Activated naive CD4-positive, alpha-beta T cell (primary cell): ENCODE measurements at places on chromosomes 2 and 18.

GRCh38 chr2:73069855-73070642 lies 1.5 kb downstream of the SFXN5 start:
- no peak for DNase-seq

GRCh38 chr2:10316336-10316735 lies 13.6 kb downstream of the HPCAL1 start:
- no peak for DNase-seq

- DNase-seq = no peak
Measured at GRCh38 chr2:644871-645270, 32.3 kb downstream of the TMEM18 start.

- DNase-seq = no peak
Measured at GRCh38 chr2:63898839-63899238, 57.1 kb downstream of the UGP2 start.

DNA sequence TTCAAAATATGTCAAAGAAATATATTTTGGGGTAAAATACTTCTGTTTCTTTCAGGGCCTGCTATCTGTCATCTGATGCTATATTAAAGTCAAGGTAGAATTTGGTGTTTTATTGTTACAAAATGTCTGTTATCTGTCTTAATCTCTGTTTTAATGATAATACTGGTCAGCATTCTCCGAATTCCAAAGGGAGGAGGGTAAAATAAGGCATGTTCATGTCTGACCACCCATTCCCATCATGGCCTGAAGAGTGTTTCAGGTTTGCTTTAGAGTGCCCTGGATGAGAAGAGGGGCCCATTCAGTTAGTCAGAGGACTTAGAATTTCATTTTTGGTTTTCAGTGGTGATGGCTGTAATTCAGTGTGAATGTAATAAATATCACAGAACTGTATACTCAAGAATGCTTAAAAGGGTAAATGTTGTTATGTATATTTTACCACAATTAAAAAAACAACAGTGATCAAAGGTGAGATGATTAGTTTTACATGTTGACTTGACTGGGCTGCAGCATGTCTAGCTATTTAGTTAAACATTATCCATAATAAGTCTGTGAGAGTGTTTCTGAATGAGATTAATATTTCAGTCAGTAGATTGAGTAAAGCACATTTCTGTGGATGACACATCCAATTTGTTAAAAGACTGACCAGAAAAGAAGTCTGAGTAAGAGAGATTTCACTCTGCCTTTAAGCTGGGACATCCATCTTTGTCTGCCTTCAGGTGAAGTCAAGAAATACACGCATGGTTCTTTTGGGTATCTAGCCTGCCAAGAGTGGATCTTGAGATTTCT lies 467.9 kb upstream of the SYT4 start:
- no peak for DNase-seq

DNA sequence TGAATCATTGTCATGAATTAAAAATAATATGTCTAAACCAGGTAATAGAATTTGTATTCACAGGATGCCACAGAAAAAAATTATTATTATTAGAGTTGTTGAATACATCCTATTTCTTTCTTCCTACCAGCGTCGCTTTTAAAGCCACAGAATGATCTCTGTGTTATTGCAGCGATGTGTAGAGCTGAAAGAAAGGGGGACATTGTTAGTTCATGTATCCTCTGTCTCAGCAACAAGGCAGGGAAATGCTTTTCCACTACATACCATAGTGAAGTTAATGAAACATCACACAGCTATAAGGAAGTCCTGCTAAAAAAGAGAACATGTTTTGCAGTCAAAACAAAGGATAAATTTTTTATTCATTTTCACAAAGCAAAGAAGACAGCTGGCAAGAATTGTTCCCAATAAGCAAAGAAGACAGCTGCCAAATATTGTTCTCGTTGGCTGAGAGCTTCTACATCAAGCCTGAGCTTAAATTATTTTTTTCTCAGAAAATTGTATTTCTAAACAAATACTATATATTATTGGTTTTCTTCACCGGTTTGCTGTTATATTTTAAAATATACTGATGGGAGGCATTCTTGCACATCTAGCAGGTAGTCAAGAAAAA lies 1234.4 kb downstream of the SUCLG1 start:
- DNase-seq = no peak

DNA sequence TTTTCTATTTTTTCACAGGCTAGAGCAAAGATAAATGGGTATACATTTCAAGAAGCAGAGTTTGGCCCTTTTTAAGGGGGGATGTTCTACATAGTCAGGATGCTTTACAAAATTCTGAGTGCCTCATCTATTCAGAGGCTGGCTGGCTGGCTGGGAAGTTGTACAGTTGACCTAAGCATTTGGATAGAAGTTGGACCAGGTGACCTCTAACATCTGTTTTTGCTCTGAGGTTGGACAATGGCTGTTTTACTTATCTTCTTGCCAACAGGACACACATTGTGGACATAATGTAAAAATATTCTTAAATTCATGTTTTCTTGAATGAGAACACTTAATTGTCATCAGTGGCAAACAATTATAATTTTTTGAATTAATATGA lies 205.4 kb downstream of the PTPRM start:
- DNase-seq = no peak

DNA sequence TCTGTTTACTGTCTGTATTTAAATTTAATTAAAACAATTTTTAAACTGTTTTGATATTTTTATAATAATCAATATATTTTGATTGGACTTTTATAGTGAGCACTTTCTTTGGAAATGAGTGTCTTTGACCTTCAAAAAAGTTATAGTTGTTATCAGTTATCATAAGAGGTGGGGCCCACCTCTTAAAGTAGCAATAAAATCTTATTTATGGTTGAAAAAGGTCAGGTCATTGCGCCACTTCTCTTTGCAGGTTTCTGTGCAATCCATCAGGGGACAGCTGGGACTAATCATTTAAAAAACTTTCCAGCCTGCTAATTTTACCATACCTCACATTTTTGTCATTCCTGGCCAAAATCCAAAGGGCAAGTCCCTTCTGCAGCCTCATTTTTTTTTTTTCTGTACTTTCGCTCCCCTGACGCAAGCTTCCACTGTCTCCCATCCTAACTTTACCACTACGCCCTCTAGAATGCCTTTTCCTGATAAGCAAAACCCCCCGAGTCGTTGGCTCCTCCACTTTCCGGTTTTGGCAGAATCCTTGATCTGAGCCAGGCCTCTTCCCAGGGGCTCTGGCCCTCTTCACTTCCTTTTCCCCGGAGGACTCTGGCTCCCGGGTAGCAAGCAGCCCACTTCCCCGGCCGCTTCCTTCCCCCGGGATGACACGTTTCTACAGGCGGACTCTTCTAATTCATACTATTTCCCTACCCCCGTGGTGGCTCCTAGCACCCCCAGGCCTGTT lies 1.1 kb upstream of the SEH1L start:
- no peak for DNase-seq

DNA sequence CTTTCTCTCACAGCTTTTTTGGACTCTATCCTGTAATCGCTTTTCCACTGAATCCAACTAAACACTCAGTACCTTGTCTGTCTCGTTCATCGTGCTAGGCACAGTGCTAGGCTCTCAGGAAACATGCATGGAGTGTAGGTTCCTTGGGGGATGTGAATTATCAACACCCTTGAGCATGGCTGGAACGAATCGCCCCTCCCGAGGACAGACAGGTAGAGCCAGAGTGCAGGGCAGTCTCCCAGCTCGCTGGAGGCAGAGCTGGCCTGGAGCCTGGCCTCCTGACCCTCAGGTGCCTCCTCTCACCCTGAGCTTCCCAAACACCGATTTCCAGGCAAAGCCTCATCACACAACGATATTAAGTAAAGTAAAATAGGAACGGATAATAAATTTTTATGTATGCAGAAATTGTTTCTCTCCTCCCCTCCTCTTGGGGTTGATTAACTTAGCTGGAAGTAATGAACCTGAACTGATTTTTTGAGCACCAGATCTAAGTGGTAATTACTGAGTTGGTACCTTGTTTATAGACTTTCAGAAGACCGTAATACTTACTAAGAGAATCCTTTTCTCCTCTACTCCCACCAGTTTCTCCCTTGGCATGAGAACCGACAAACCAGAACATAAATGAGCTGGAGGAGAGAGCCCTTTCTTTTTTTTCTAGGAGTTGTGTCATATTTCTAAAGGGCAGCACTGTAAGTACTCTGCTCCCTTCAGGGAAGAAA lies 90.5 kb downstream of the MSH2 start:
- DNase-seq = no peak

- DNase-seq = no peak
Measured at GRCh38 chr2:159614534-159615366, 1.6 kb downstream of the BAZ2B start.

GRCh38 chr2:23359631-23360567 lies 25.1 kb upstream of the KLHL29 start:
- no peak for DNase-seq

DNA sequence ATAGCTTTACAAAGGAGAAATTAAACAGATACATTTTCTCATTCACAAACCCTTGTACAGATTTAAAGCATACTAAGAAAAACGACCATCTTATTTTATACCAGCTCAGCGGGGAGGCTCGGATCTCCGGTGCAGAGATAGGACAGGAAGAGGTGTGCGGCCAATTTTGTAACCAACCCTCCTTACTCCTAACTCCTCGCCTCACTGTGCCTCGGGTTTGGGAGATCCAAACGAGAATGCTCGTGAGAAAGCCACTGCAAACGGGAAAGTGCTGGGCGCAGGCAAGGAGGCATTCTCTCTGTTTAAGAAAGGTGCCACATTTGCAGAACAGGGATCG lies 1.2 kb downstream of the KDSR start:
- DNase-seq = no peak

- DNase-seq = no peak
Measured at GRCh38 chr2:120737340-120738101, 1.9 kb downstream of the GLI2 start.

GRCh38 chr2:190571686-190572085 lies 37.2 kb upstream of the NEMP2 start:
- DNase-seq = no peak

GRCh38 chr2:113277474-113278072 lies 1.1 kb downstream of the PAX8 start:
- no peak for DNase-seq

DNA sequence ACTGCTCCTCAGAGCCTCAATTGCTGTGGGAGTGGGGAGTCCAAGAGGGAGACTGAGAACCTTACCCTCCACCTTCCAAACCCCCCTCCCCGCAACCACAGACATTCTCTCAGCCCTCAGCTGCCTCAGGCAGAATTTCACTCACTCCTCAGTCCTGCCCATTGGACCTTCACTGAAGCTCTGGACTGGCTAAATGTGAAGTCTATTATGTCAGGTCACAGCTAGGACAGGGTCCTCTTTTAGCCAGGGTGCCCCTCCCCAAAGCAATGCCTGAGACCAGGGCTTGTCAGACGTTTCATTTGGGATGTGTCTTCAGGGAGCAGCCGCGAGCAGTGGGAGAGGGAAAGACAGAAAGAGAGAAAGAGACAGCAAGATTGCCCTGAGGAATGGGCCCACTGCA lies 199.3 kb upstream of the CCDC68 start:
- DNase-seq = no peak

DNA sequence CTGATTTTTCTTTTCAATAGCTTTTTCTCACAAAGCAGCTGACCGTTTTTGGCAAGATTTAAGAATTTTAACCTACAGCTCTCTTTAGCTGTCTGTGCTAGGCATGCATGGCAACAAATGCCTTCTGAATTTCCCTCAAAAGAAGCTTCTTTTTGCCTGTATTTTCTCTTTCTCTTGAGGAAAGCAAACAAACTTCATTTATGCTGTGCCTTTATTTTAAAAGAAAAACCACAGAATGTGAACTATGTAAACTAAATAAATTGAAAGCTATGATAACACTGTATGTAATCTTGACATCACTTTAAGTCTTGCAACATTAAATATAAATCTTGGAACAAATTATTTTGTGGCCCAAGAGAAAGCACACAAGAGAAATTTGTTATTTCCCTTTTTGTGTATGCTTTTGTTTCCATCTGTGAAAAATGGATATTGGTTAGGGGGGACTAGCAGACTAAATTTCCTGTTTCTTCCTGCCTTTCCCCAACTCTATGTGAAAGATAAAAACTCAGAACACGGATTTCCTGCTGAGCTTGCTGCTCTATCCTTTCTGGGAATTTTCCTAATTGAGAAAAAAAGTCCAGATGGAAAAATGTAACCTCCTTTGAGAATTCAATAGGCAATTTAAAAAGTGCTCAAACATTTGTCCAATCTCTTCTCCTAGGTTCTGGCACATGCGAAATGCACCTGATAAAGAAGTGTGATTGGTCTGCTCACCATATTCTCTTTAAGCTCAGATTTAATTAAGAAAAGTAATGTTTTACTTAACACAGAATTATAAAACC lies 20.9 kb upstream of the TFPI start:
- DNase-seq = no peak

GRCh38 chr18:34691614-34692013 lies 18.5 kb upstream of the DTNA start:
- no peak for DNase-seq

DNA sequence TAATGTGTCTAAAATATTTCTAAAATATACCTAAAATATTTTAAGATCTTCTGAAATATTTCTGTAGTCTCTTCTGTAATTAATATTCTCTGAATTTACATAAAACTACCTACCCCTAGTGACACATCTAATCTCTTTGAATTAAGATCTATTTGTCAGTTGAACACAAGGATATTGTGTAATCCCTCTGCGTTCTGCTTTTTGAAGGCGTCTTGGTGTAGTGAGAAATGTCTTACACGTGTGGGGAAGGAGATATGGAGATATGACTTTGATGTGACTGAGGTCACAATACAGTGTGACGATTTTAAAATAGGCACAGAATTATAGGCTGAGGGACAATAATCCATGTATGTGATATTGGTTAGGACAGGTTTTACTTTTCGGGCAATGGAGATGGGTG lies 79.8 kb downstream of the DOK6 start:
- DNase-seq = no peak

DNA sequence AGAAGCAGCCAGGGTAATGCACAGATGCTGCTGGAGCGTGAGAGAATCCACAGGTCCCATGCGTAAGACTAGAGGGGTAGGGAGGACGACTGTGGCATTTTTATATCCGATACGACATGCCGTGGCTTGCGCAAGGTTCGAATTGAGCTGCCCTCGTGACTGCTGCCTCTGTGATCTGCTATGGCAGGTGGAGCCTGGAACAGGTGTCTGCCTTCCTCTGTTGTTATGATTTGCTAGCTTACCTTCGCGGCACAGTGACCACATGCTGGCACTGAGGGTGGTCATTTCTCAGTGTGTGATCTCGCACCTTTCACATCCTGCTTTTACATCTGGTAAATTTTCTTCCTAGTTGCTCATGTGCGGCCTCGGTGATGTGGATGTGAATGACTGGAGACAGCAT lies 240.2 kb downstream of the ALPK2 start:
- DNase-seq = no peak

DNA sequence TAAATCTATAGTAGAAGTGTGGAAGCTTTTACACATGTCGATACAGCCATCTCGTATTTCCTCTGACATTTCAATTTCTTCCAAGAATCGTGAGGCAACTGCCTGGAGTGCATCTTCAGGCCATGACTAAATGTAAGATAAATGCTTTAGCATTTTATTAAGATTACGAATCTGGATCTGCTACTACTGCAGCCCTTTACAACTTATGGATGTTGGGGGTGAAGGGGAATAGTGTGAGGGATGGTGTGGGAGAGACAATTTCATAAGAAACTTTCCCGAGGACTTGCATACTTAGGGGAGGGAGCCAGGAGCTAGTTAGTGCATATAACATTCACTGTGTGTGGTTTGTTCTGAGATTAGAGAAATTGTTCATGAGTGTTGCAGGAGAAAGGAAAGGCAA lies 204.8 kb downstream of the SLC39A10 start:
- DNase-seq = no peak

GRCh38 chr2:16053437-16054257 lies 113.3 kb downstream of the MYCN start:
- no peak for DNase-seq
